Fibroblast of gingiva (primary cell): ENCODE measurements at places on chromosomes 3 and 15.

GRCh38 chr3:33883538-33883950, 85.1 kb downstream of the PDCD6IP start:
- peak; percentile 10 for DNase-seq

- DNase-seq, result no peak
Observed at GRCh38 chr3:5181469-5182141, 5.9 kb upstream of the EDEM1 start.

- DNase-seq, result peak; percentile 67
Observed at GRCh38 chr15:95620934-95621579, 709.4 kb upstream of the NR2F2 start.

DNA sequence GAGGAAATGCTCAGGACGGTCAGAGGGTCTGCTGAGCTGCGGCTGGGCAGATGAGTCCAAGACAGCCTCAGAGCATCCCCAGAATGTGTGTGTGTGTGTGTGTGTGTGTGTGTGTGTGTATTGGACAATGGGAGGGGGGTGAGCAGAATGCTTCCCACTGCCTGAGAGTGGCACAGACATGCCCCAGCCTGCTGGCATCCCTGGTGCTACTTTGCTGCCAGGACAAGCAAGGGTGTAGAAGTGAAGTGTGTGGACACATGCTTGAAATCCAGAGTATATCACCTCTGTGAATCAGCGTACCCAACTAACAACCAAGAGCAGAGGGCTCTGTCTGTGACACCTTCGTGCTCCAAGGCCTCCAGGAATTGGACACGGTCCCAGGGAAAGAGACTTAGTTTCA, 76.3 kb downstream of the SLC9A9 start:
- no peak for DNase-seq

GRCh38 chr15:34055868-34056595, 17.0 kb upstream of the AVEN start:
- DNase-seq, result peak; percentile 27

GRCh38 chr3:43031485-43031884, 52.4 kb downstream of the GASK1A start:
- peak; percentile 56 for DNase-seq

- DNase-seq, result no peak
Observed at GRCh38 chr3:88703501-88704059, 403.8 kb upstream of the EPHA3 start.
